A549 treated with GW870086 at 1 μM for 4 hours (cell line): ENCODE measurements at places on chromosomes 12 and 14. TPM values are rescaled to one million over a fixed set of nuclear protein-coding genes. Genes with fewer than 3 reads are reported as not detected.

The TMEM117 gene
- total RNA-seq, result 1.1 to 2.6 TPM (median 1.9 TPM) in 5 replicates

The OR4K2 gene
- not detected in 5 replicates for total RNA-seq

The LHX5 gene
- 0.03 to 0.08 TPM (median 0.07 TPM) in 3 of 5 replicates, not detected in the others for total RNA-seq

The TUBA1C gene
- 1,619 to 2,061 TPM (median 1,698 TPM) in 5 replicates for total RNA-seq
